ENCODE measurements at places on chromosomes 5 and 9. TPM values are rescaled to one million over a fixed set of nuclear protein-coding genes. Genes with fewer than 3 reads are reported as not detected.

ZBTB34 gene
- total RNA-seq: 9.8 TPM

SPOCK1 gene
- not detected for total RNA-seq

GRCh38 chr5:90560771-90561170 lies 2.2 kb downstream of the ADGRV1 start:
- no peak overlapping the region for H3K4me3 ChIP-seq
- DNase-seq: no peak
- H3K4me1 ChIP-seq: peaks cover 3% of the 10 kb centered on the region

DNA sequence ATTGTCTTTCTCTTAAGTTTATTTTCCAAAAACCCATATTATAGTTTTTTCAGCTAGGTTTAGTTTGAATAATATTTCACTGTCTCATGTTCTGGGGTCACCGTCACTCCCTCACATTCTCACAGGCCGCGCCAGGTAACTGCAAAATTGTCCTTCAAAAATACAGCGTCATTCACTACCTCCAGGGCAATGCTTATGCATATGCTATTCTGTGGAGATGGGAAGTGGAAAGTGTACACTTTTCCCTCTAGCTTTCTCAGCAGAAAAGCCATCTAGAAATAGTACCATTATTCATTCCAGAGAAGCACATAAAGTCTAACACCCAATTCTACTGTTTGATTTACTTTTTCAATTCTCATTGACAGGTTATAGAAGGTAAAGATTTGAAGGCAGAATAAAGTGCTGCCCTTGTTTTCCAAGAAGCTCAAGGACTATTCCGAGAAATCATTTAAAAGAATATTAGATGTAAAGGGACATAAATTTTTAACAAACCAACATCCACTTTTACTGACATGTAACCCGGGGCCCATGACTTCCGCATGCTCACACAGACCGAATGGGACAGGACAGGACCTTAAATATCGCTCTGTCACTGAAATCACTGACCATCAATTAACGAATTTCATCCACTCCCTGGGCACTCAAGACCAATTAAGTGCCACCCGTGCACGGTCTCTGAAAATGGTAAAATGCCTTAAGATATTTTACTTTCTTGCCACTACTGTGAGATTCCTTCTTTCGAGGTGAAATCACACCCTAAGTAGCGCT lies 720 bp downstream of the NUDT12 start:
- H3K36me3 ChIP-seq: no peaks in the 10 kb centered on the region
- no peaks in the 10 kb centered on the region for H3K27me3 ChIP-seq
- H3K4me1 ChIP-seq: peaks cover 12% of the 10 kb centered on the region
- peak overlapping the region; percentile 63 for H3K27ac ChIP-seq

DNA sequence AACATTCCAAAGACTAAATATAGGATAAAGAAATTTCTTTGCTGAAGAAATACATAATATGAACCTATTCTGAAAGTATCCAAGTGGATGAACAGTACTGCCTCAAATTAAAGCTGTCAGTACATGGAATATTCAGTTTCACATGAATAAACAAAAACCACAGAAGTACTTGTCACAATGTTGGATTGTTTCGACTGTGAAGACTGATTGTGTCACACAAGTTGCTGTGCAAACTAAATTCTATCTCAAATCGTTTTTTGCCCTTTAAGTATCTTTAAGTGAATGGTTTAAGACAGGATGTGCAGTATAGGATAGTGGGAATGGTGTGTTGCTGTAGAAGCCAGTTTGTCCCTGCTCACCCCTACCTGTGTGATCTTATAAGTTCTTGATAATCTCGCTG lies 137.4 kb upstream of the OTULINL start:
- H3K27me3 ChIP-seq: no peaks in the 10 kb centered on the region
- H3K27ac ChIP-seq: no peak overlapping the region
- no peak for DNase-seq
- peaks cover 2% of the 10 kb centered on the region for H3K4me1 ChIP-seq
- H3K36me3 ChIP-seq: no peaks in the 10 kb centered on the region

DNA sequence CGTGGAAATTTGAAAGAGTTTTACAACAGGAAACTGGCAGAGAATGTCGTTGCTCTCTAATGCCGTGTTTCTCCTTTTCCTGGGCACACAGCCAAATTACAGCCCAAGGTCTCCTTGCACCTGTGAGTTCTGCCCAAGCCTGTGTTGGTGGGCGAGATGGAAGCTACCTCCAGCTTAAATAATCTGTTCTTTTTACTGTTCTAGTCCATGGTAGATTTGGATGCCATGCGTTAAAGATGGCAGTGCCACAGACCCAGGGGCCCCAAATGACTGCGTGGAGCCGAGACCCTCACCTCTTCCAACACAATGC lies 92.6 kb upstream of the IRX4 start:
- H3K4me3 ChIP-seq: no peak overlapping the region
- peaks cover 15% of the 10 kb centered on the region for H3K27me3 ChIP-seq
- H3K36me3 ChIP-seq: no peaks in the 10 kb centered on the region
- no peak for DNase-seq

DNA sequence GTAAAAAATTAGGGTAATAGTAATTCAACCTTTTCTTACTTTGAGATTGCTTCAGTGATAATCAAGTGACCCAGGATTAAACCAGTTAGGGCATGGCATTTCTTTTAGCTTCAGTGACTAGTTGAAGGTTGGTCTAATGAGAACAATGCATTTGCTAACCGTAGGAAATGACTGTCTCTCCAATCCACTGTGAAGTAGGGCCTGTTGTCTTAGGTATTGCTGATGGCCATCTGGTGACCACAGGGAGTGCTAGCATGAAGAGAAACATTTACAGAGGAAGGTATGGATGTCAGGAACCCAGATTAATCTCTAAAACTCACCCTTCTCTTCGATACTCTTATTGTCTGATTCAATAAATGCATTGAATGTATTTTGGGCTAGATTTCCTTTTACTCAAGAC lies 535.9 kb upstream of the SEMA6A start:
- H3K27me3 ChIP-seq: no peaks in the 10 kb centered on the region
- H3K4me1 ChIP-seq: no peaks in the 10 kb centered on the region
- H3K27ac ChIP-seq: no peak overlapping the region
- no peak for DNase-seq
- no peaks in the 10 kb centered on the region for H3K36me3 ChIP-seq

GRCh38 chr5:127280491-127281220 lies 9.9 kb upstream of the MEGF10 start:
- H3K36me3 ChIP-seq: no peaks in the 10 kb centered on the region
- H3K4me3 ChIP-seq: no peak overlapping the region
- H3K4me1 ChIP-seq: peaks cover 2% of the 10 kb centered on the region
- H3K27me3 ChIP-seq: peaks cover 16% of the 10 kb centered on the region
- DNase-seq: no peak

- peaks cover 37% of the 10 kb centered on the region for H3K4me1 ChIP-seq
- no peaks in the 10 kb centered on the region for H3K27me3 ChIP-seq
- peak overlapping the region; percentile 98 for H3K27ac ChIP-seq
- DNase-seq: no peak
These were observed 455.3 kb downstream of the RAB3C start for GRCh38 chr5:59037941-59038797.

INSL4 gene
- total RNA-seq: not detected

GRCh38 chr5:3350781-3351180 lies 244.9 kb upstream of the IRX1 start:
- no peak overlapping the region for H3K4me3 ChIP-seq
- H3K4me1 ChIP-seq: no peaks in the 10 kb centered on the region
- DNase-seq: no peak
- H3K27me3 ChIP-seq: no peaks in the 10 kb centered on the region

DNA sequence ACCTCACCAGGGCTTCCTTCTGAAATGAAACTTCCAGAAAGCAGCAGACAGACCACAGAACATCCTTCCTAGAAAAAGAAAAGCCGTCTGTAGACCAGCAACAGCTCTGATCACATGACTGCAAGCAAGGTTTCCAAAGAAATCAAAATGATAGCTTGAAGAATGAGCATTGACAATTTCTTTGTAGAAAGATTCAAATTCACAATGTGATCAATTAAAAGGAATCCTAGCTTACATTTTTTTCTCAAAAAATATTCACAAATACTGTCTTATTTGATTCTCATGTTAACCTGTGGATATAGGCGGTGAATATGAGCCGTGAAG lies 144.9 kb downstream of the MTX3 start:
- H3K4me3 ChIP-seq: peak overlapping the region; percentile 36
- H3K27ac ChIP-seq: no peak overlapping the region
- H3K36me3 ChIP-seq: no peaks in the 10 kb centered on the region
- peaks cover 6% of the 10 kb centered on the region for H3K27me3 ChIP-seq

HBEGF gene
- 12.8 TPM for total RNA-seq

DNA sequence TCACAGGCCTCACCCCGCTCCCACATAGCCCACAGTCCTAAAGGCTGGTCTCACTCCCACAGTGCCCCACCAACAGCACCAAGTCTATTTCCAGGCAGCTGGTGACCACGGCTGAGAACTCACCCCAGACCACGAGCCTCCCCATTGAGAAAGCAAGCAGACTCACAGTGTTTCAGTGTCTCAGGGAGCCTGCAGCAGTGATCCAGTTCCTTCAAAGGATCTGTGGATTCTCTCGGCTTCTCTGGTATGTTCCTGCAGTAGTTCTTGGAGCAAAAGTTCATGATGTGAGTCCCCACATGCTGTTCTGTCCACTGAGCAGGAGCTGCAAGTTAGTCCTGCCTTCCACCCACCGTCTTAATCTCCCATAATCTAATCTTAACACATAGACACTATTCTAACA lies 185.3 kb upstream of the CDH6 start:
- DNase-seq: no peak
- no peaks in the 10 kb centered on the region for H3K36me3 ChIP-seq
- no peak overlapping the region for H3K4me3 ChIP-seq
- H3K4me1 ChIP-seq: no peaks in the 10 kb centered on the region
- H3K27me3 ChIP-seq: no peaks in the 10 kb centered on the region

FGF10 gene
- not detected for total RNA-seq

GRCh38 chr5:36728697-36729543 lies 122.5 kb downstream of the SLC1A3 start:
- H3K27ac ChIP-seq: no peak overlapping the region
- no peaks in the 10 kb centered on the region for H3K36me3 ChIP-seq
- peaks cover 14% of the 10 kb centered on the region for H3K4me1 ChIP-seq
- H3K4me3 ChIP-seq: no peak overlapping the region
- DNase-seq: no peak
- peaks cover 2% of the 10 kb centered on the region for H3K27me3 ChIP-seq

DNA sequence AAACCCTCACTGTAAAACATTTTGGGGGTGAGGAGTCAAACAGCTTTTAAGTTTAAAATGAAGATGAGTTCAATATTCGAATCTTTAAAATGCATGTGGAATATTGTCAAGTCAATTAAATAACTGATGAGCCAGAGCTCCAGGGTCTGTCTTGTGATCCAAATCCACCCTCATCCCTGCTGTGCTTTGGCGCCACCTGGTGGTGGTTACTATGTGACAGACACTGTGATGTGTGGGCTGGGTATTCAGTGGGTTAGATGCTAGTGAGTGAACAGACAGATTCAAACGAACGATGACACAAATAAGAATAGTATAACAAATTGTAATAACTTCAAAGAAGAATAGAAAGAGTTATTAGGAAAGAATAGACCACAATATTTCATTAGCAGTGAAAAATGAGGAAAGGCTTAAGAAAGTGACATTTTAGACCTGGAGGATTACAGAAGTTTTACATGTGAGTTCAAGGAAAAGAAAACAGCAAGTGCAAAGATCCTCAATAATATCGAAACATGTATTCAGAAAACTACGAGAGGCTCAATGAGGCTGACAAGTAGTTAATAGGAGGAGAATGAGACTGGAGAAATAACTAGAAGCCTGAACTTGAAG lies 51.4 kb upstream of the CHSY3 start:
- no peak overlapping the region for H3K27ac ChIP-seq
- H3K27me3 ChIP-seq: peaks cover 11% of the 10 kb centered on the region
- H3K4me3 ChIP-seq: no peak overlapping the region
- DNase-seq: peak; percentile 66
- no peaks in the 10 kb centered on the region for H3K36me3 ChIP-seq

LCN1 gene
- total RNA-seq: not detected

PDCD1LG2 gene
- total RNA-seq: 0.44 TPM

DNA sequence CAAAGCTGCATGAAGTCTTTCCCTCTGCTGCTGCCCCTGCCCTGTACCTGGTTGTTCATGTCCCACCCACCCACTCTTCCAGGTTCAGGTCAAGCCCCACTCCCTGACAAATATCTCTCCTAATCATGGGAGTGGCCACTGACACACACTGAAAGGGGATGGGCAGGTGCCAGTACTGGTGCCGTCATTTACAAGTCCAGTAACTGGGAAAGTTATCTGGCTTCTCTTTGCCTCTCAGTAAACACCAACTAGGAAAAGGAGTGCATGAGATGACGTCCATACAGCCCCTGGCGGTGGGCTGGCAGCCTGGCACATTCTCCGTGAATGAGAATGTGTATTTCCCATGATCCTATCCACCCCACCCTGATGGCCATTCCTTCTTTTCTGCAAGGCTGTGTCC lies 225.2 kb downstream of the FSTL4 start:
- no peaks in the 10 kb centered on the region for H3K4me1 ChIP-seq
- no peaks in the 10 kb centered on the region for H3K36me3 ChIP-seq
- peaks cover 7% of the 10 kb centered on the region for H3K27me3 ChIP-seq
- no peak overlapping the region for H3K27ac ChIP-seq

DNA sequence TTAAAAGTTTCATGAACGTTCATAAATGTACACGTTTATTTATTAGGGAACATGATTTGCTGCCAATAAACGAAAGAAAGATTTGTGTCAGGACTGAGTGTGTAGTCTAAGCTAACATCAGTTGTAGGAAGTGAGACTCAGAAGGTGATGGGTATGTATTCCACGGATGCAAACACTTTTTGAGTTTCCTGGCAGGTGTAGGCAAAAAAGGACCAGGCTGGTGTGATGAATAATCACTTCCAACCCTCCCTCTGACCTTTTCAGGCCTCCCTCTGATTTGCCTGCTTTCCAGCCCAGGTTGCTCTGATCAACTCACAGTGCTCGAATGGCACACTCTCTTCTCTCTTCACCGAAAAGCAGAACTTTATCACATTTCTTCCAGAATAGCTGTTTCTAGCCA lies 51.8 kb downstream of the BASP1 start:
- no peak overlapping the region for H3K27ac ChIP-seq
- no peaks in the 10 kb centered on the region for H3K4me1 ChIP-seq
- H3K27me3 ChIP-seq: no peaks in the 10 kb centered on the region
- no peak for DNase-seq

RASEF gene
- not detected for total RNA-seq

DNA sequence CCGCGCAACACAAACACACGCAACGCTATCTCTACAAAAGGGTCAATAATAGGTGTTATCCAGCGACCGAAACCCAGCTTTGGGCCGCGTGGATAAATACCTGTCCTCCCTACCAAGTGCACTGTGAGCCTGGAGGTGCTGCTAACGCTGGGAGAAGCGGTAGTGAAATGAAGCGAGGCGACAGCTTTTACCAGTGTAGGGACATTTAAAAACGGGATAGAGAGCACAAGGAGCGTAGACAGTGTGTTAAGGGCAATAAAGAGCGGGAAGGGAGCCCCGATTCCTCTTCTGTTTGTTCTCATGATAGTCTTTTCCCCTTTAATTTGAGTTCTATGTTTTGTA lies 421 bp upstream of the DEPDC1B start:
- H3K36me3 ChIP-seq: peaks cover 6% of the 10 kb centered on the region
- peak overlapping the region; percentile 89 for H3K27ac ChIP-seq
- H3K27me3 ChIP-seq: peaks cover 13% of the 10 kb centered on the region
- DNase-seq: no peak
- peaks cover 24% of the 10 kb centered on the region for H3K4me1 ChIP-seq

All from activated naive CD8-positive, alpha-beta T cell treated with anti-CD3 and anti-CD28 coated beads, Interleukin-2, amount 10 ng/mL, durations not matched to agents 7 days and 5 days (primary cell).